ENCODE measurements at places on chromosomes 12 and 14. TPM values are rescaled to one million over a fixed set of nuclear protein-coding genes. Genes with fewer than 3 reads are reported as not detected.

PDZRN4 gene
- total RNA-seq: 197 TPM

DNA sequence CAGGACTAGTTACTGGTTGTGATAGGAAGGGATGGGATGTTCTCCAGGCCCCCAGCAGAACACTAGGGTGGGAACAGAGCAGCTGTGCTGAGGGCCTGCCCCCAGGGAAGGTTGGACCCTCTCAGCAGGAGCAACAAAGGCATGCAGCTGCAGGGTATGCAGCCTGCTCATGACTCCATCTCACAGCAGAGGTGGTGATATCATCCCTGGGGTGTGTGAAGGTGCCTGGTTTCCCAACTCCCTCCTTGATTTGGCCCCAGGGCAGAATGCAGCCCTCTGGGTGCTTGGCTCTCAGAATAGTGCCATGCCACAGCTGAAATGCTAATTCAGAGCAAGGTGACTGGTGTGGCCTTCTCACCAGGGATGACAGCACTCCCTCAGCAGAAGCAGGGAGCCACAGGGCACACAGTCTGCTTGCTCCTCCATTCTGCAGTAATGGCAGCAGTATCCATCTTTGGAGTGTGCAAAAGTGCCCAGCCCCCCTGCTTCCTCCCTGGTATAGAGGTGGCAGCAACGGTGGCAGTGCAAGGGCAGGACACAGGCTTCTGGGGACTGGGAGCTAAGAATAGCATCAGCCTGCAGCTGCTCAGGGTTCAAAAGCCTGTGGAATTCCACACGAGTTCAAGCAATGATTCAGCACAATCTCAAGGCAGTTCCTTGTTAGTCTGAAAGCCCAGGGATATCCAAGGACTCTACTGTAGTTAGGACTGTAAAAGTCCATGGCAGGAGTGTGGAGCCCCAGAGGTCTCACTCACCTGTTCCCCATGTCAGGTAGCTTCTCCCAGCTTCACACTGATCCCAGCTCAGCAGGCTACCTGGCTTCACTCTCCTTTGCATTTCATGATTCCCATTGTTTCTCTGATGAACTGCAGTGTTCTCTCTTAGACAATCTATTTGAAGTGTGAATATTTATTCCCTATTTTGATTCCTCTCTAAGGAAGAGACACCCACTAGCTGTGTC lies 298.1 kb upstream of the FOXG1 start:
- H3K27ac ChIP-seq: no peak overlapping the region
- no peak for DNase-seq
- no peaks in the 10 kb centered on the region for H3K36me3 ChIP-seq
- no peak overlapping the region for H3K4me3 ChIP-seq

FAIM2 gene
- total RNA-seq: 68.6 TPM

DNA sequence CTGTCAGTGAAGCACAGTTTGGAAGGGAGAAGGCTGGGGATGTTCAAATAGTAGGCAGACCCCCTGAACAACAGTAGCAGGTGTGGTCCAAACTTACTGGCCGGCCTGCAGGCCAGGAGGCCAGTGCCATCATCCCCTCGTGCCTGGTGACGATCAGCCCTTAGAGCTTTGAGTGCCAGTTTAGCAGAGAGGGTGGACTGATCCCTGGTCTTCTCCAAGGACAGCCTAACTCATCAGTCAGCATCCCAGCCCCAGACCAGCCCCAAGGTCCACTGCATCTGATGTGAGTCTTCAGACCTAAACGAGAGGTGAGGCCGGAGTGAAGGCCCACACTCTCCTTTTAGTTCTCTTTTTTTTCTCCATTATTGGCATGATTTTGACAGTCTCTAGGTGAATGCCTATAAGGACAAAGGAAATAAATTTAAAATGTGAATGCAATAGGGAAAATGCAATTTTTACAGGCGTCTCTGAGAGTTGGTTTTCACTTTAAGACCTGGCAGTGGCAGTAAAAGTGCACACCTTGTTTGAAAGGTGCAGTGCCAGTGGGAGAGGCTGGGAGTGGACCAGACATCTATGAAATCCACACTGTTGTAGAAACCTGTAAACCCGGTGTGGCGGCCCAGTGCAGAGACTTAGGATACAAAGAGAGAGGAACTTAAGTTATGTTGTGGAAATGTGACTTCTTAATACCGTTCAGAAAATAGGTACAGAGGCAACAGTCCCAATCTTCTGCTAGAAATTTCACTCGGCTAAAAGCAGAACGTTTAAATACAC lies 311.2 kb downstream of the CACNA1C start:
- no peak overlapping the region for H3K27ac ChIP-seq
- no peak overlapping the region for H3K4me3 ChIP-seq
- H3K27me3 ChIP-seq: no peaks in the 10 kb centered on the region
- H3K36me3 ChIP-seq: no peaks in the 10 kb centered on the region

SCARB1 gene
- total RNA-seq: 55.3 TPM

GRCh38 chr12:127292736-127293135 lies 974.2 kb upstream of the TMEM132C start:
- no peak for DNase-seq
- H3K27me3 ChIP-seq: no peaks in the 10 kb centered on the region
- H3K4me1 ChIP-seq: no peaks in the 10 kb centered on the region
- no peaks in the 10 kb centered on the region for H3K36me3 ChIP-seq

FAR2 gene
- total RNA-seq: 8.4 TPM

GRCh38 chr12:47850153-47851084 lies 30.7 kb upstream of the HDAC7 start:
- H3K27me3 ChIP-seq: no peaks in the 10 kb centered on the region
- H3K4me1 ChIP-seq: no peaks in the 10 kb centered on the region
- DNase-seq: no peak
- no peak overlapping the region for H3K27ac ChIP-seq
- H3K36me3 ChIP-seq: no peaks in the 10 kb centered on the region
- no peak overlapping the region for H3K4me3 ChIP-seq

DNA sequence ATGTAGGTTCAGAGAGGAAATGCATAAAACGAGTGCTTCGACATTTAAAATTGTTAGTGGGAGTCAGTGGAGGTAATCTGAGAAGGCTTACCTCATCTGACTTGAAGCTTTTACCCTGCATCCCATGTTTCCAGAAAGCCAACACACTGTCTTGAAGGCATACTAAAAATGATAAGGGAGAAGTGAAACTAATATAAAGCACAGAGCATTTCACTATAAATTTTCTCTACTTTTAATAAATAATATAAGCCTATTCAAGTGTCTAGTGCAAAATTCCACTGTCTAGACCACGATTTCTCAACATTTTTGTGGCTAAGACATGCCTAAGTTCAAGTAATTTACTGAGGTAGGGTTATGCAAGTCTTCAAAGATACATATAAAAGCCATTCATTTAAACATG lies 29.1 kb upstream of the CDKL1 start:
- no peak for DNase-seq
- no peak overlapping the region for H3K27ac ChIP-seq
- H3K4me3 ChIP-seq: no peak overlapping the region
- H3K4me1 ChIP-seq: no peaks in the 10 kb centered on the region

- no peak overlapping the region for H3K4me3 ChIP-seq
- no peaks in the 10 kb centered on the region for H3K36me3 ChIP-seq
- no peaks in the 10 kb centered on the region for H3K4me1 ChIP-seq
- DNase-seq: no peak
- no peak overlapping the region for H3K27ac ChIP-seq
Observed at GRCh38 chr12:7451756-7452155, 7.8 kb upstream of the CD163L1 start.

GRCh38 chr12:51693569-51693968 lies 102.5 kb downstream of the SCN8A start:
- H3K4me3 ChIP-seq: no peak overlapping the region
- no peak overlapping the region for H3K27ac ChIP-seq
- no peaks in the 10 kb centered on the region for H3K27me3 ChIP-seq
- no peaks in the 10 kb centered on the region for H3K36me3 ChIP-seq
- H3K4me1 ChIP-seq: no peaks in the 10 kb centered on the region
- DNase-seq: no peak

DNA sequence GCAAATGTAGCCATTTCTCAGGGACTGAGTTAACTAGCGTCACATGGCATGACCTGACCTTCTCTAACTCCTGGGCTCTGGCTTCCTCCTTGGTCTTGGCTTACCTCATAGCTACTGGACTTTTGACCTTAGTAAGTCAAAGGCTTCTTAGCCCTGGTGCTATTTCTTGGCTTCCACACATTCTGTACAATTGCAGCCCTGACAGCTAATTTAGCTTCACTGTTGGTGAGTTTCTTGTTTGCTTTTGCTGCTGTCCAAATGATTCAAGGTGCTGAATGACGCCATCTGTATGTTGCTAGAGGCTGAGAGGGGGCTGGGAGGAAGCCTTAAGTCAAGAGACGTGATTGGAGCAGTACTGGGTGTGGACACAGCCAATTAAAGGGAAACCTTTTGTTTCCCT lies 202.7 kb downstream of the PRKD1 start:
- no peaks in the 10 kb centered on the region for H3K4me1 ChIP-seq
- H3K27me3 ChIP-seq: no peaks in the 10 kb centered on the region
- H3K36me3 ChIP-seq: no peaks in the 10 kb centered on the region
- no peak for DNase-seq
- H3K27ac ChIP-seq: no peak overlapping the region

TEP1 gene
- total RNA-seq: 39.5 TPM

GLT1D1 gene
- total RNA-seq: not detected

- H3K27me3 ChIP-seq: no peaks in the 10 kb centered on the region
- no peak overlapping the region for H3K4me3 ChIP-seq
- DNase-seq: no peak
- H3K27ac ChIP-seq: no peak overlapping the region
Observed at GRCh38 chr12:116492703-116493324, 66.4 kb upstream of the MAP1LC3B2 start.

PRB2 gene
- total RNA-seq: not detected

DNA sequence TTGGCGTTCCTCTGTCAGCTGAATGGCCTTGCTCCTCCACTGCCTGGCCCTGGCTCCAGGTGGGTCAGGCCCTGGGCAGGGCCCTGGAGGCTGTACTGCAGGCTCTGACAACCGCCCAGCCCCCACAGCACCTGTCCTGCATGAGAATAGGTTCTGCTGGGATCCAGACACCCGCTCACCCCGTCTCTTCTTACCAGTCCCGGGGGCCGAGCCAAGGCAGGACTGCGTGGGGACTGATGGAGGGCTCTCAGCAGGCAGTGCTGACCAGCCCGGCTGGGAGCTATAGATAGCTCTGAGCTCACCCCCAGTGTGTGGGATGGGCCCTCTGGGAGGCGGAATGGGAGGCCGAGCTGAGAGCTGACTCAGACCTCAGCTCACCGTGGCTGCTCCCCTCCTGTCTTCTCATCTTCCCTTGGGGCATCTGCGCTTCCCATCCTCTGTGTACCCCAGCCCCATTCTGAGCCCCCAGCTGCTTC lies 39.6 kb downstream of the TEAD4 start:
- DNase-seq: no peak
- H3K27me3 ChIP-seq: no peaks in the 10 kb centered on the region
- no peaks in the 10 kb centered on the region for H3K36me3 ChIP-seq
- no peak overlapping the region for H3K27ac ChIP-seq
- no peak overlapping the region for H3K4me3 ChIP-seq
- no peaks in the 10 kb centered on the region for H3K4me1 ChIP-seq

RASAL1 gene
- total RNA-seq: 4.5 TPM

DNA sequence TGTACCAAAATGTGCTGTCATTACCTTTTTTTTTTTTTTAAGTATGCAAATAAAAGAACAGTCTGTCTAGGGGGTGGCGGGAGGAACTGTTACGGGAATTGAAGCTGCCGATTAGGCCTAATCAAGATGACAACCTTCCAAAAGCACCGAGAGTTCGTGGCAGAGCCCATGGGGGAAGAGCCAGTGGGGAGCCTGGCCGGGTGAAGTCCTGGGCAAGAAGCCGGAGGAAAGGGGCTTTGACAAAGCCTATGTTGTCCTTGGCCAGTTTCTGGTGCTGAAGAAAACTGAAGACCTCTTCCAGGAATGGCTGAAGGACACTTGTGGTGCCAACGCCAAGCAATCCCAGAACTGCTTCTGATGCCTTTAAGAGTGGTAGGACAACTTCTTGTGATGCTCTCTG lies 42.6 kb downstream of the ACTN1 start:
- H3K4me1 ChIP-seq: no peaks in the 10 kb centered on the region
- peak overlapping the region; percentile 83 for H3K27ac ChIP-seq
- H3K27me3 ChIP-seq: no peaks in the 10 kb centered on the region

- H3K4me3 ChIP-seq: no peak overlapping the region
- no peak overlapping the region for H3K27ac ChIP-seq
- H3K36me3 ChIP-seq: no peaks in the 10 kb centered on the region
Observed at GRCh38 chr14:104140463-104141331, 2.3 kb downstream of the KIF26A start.

- peak overlapping the region; percentile 80 for H3K27ac ChIP-seq
- H3K4me3 ChIP-seq: no peak overlapping the region
- no peaks in the 10 kb centered on the region for H3K27me3 ChIP-seq
- peaks cover 23% of the 10 kb centered on the region for H3K36me3 ChIP-seq
- no peak for DNase-seq
Observed at GRCh38 chr12:52082988-52083637, 3.6 kb downstream of the SMIM41 start.

CNTN1 gene
- total RNA-seq: 18.0 TPM

- peaks cover 3% of the 10 kb centered on the region for H3K4me1 ChIP-seq
- H3K27me3 ChIP-seq: no peaks in the 10 kb centered on the region
- no peak overlapping the region for H3K4me3 ChIP-seq
- H3K36me3 ChIP-seq: no peaks in the 10 kb centered on the region
- H3K27ac ChIP-seq: no peak overlapping the region
Observed at GRCh38 chr14:71527838-71528237, 404.4 kb upstream of the RGS6 start.

DNA sequence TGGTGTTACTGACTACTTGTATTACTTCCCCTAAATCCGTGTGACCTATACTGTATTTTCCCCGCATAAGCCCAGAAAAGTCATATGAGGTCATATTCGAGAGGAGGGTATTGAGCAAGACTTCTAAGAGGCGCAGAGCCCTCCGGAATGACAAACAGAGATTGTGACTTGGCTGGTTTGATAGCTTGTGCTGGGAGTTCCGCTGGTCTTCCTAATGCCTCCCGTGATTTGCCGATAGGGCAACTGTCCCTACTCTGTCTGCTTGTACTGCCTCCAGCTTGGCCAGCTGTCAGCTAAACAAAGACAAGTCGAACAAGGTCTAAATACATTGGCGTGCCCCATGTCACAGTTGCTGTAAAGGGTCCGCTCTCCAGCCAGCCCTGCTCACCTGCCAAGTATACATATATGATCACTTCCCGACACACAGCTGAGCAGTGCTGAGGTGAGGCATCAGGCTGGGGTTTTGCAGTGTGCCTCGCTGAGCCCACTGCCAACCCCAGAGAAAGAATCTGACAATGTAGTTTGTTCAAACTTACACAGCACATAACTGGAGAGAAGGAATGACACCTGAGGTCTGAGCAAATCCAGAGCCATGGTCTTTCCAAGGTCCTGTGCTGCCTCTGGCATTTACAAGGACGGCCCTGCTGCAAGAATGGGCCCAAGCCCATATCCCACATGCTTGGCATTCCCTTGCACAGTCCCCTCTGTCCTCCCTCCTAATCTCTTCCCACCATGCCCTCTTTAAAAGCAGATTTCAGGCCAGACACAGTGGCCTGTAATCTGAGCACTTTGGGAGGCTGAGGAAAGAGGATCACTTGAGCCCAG lies 23.7 kb downstream of the LGMN start:
- no peaks in the 10 kb centered on the region for H3K27me3 ChIP-seq
- DNase-seq: no peak
- no peak overlapping the region for H3K27ac ChIP-seq
- no peak overlapping the region for H3K4me3 ChIP-seq

GRCh38 chr12:3417937-3418462 lies 73.0 kb upstream of the PRMT8 start:
- no peak for DNase-seq
- H3K4me1 ChIP-seq: no peaks in the 10 kb centered on the region
- H3K27me3 ChIP-seq: no peaks in the 10 kb centered on the region

- H3K27ac ChIP-seq: peak overlapping the region; percentile 58
- H3K27me3 ChIP-seq: no peaks in the 10 kb centered on the region
- no peak overlapping the region for H3K4me3 ChIP-seq
- peak; percentile 14 for DNase-seq
- no peaks in the 10 kb centered on the region for H3K4me1 ChIP-seq
- H3K36me3 ChIP-seq: peaks cover 3% of the 10 kb centered on the region
Observed at GRCh38 chr14:75825147-75825592, 156.6 kb downstream of the TGFB3 start.
